H1 (cell line): ENCODE measurements at places on chromosomes 16 and 17.

DNA sequence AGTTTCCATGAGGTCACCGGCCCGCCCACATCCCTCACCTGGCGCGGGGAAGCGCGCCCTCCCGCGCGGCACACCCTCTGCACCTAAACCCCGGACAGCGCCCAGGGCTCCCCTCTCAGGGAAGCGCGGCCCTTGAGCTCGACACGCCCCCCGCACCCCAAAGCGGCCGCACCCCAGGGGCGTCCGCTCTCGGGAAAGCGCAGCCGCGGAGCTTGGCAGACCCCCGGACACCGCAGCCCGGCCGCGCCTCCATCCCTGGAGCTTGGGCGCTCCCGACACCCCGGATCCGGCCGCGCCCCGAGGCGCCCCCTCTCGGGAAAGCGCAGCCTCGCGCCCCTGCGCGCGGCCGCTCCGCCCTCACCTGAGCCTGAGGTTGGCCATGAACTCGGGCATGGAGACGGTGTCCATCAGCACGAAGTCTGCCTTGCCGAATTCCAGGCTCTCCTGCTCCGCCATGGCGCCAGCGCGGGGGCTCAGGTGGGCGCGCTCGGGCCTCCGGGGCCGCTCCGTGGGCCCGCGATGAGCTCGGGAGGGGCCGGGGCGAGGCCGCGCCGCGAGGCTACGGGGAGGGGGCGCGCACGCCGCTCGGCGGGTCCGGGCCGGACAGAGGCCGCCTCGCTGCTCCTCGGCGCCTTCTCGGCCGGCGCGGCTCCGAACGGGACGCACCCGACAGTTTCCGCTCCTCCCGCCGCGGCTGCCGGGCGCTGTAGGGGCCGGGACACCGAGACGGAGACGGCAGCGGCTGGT is at the start of gene MYO1D:
Gene MYO1D, minus strand, starts transcription at position 708 of the 747 bp plus-strand sequence. Its CDS starts 252 bp downstream, at position 456.
- H3K4me1 ChIP-seq = no peaks in the 10 kb centered on the region
- peak within 1 kb of the TSS; percentile 66 for H3K4me3 ChIP-seq
- peak within 1 kb of the TSS; percentile 90; the same call in 1 of the 2 replicates for H3K27ac ChIP-seq
- H3K36me3 ChIP-seq = no peaks in the 10 kb centered on the region
- H3K27me3 ChIP-seq = no peaks in the 10 kb centered on the region

- DNase-seq = no peak
- peaks cover 17% of the 10 kb centered on the region for H3K4me1 ChIP-seq
- H3K36me3 ChIP-seq = no peaks in the 10 kb centered on the region
- peak overlapping the region; percentile 10; the same call in 1 of the 2 replicates for H3K4me3 ChIP-seq
- no peaks in the 10 kb centered on the region for H3K27me3 ChIP-seq
- H3K27ac ChIP-seq = no peak overlapping the region
Measured at GRCh38 chr17:62824290-62825131, 16.4 kb upstream of the MARCHF10 start.

DNA sequence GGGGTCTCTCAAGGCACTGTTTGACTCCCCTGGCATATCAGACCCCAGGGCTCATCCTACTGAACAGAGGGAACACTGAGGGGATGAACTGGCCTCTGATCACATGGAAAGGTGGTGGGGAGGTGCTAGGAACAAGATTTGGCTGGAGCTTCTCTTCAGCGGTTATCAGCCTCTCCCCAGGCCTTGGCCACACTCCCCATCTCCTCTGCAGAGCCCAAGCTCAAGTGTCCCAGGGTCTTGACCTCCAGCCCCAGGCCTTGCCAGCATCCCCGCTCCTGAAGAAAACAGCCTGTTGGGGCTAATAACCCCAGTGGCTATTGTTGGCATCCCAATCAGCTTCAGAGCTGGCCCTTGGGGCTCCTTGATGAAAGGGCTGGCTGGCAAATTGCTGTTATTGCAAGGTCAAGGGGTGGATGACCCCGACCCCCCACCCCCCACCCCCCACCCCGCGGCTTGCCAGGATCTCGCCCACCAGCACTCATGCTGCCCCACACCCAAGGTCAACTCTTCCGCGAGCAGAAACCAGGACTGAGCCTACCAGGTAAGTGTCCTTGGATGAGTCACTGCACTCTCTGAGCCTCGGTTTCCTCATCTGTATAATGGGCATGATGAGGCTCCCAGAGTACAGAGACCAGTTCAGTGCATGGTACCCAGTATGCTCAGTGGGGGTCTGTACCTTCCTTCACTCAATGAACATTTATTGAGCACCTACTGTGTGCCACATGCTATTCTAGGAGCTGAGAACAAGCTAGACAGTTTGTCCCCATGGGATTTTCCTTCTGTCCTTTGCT is 18.8 kb upstream of the FAM83G start:
- H3K27me3 ChIP-seq = no peaks in the 10 kb centered on the region
- H3K4me3 ChIP-seq = no peak overlapping the region
- H3K4me1 ChIP-seq = peaks cover 3% of the 10 kb centered on the region; the same call in 1 of the 2 replicates

GRCh38 chr16:67137605-67138004 is 13.2 kb downstream of the B3GNT9 start:
- H3K27ac ChIP-seq = no peak overlapping the region
- H3K4me3 ChIP-seq = no peak overlapping the region
- DNase-seq = no peak
- H3K36me3 ChIP-seq = peaks cover 38% of the 10 kb centered on the region
- no peaks in the 10 kb centered on the region for H3K4me1 ChIP-seq

DNA sequence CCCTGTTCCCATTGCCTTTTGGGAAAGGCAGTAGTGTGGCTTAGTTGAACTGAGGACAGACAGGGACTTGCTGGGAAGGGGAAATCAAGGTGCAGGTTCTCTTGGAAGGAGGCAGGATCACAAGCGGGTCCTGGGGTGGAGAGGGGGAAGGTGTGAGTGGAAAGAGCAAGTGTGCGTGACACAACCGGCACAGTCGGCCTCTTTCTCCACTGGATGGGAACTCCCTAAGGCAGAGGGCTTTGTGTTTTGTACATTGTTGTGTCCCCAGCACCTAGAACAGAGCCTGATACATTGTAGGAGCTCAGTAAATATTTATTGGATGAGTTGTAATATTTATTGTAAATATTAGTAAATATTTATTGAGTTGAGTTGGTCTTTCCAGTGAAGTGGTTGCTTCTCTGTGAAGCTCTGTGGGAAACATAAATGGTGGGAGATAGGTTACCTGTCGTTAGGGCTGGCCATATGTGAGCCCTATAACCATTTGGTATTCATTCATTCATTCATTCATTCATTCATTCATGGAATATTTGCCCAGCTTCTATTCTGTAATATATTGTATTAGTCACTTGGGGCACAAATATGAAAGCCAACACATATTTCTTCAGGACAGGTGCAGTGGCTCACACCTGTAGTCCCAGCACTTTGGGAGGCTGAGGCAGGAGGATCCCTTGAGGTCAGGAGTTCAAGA is 34.0 kb downstream of the SMARCE1 start:
- DNase-seq = no peak
- H3K36me3 ChIP-seq = no peaks in the 10 kb centered on the region
- H3K4me1 ChIP-seq = no peaks in the 10 kb centered on the region

GRCh38 chr17:59810894-59811153 is 81.9 kb downstream of the TUBD1 start:
- H3K4me3 ChIP-seq = no peak overlapping the region
- H3K36me3 ChIP-seq = no peaks in the 10 kb centered on the region
- no peaks in the 10 kb centered on the region for H3K27me3 ChIP-seq
- DNase-seq = no peak
- H3K27ac ChIP-seq = no peak overlapping the region
- H3K4me1 ChIP-seq = no peaks in the 10 kb centered on the region

DNA sequence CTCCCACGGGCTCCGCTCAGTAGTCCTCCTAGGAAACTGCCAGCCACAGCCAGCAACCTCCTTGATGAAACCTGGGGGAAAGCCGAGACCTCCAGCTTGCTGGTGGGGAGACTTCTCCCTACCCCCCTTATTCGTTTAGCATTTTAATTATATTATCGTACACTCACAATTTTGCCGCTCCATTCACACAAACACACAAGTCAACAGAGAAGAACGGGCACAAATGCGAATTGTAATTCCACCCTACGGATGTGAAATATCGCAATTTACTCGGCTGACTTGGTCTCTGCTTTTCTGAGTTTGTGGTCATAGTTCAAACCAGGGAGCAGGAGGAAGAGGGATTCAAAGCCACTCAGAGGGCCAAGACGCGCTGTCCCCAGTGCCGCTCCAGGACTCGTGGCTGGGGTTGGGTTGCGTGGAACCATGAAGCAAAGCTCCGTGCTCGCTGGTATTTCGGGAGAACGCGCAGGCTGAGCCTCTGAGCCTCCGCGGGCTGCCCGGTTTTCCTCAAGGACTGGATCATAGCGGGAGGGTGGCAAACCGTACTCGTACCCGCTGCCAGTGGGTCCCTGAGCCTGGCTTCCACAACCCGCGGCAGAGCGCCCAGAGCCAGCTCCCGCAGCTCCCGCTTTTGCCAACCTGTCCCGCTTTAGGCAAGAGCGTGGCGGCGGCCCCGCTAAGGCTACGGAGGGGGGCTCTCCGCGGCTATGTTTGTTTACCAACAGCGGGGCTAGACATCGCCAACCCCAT is 2.0 kb downstream of the LHX1 start:
- H3K27ac ChIP-seq = no peak overlapping the region
- H3K4me1 ChIP-seq = peaks cover 62% of the 10 kb centered on the region
- DNase-seq = no peak
- peaks cover 87% of the 10 kb centered on the region for H3K27me3 ChIP-seq

DNA sequence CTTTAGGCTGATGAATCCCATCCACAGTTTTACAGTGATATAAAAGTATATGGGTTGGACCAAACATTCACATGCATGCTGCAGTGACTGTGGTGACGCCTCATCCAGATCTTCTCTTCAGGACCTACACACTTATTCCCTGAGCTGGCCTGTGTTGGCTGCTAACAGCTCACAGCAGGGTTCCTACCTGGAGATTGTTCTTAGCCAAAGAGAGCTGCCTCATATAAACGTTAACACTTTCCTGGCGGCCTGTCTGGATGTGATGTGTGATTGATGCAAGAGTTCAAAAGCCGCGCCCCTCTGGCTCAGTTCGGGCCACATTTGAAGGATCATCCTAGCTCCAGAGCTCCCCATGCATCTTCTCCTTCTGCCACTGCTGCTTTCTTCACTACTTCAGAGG is 93.0 kb upstream of the NETO2 start:
- no peaks in the 10 kb centered on the region for H3K27me3 ChIP-seq
- DNase-seq = no peak
- H3K4me3 ChIP-seq = no peak overlapping the region
- H3K27ac ChIP-seq = no peak overlapping the region
- peaks cover 2% of the 10 kb centered on the region; the same call in 1 of the 2 replicates for H3K4me1 ChIP-seq

DNA sequence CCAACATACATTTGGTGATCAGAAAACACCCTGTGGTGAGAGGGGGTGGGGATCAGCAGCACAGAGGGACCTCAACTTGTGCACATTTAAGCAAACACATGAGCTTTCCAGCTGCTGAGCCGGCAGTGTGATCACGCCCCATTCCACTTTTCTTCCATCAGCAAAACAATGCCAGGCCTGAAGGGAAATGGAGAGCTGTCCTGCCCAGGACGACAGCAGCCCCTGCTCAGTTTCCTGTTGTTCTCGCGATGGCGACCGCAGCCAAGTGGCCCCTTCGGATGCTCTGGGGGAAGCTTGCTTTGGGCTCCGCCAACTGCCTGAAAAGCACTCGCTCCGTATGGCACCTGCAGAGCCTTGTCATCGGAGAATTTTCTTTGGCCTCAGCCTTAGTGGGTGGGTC is 272.3 kb downstream of the FOXL1 start:
- H3K4me3 ChIP-seq = no peak overlapping the region
- no peaks in the 10 kb centered on the region for H3K36me3 ChIP-seq
- no peak for DNase-seq
- H3K27me3 ChIP-seq = no peaks in the 10 kb centered on the region
- H3K4me1 ChIP-seq = no peaks in the 10 kb centered on the region
- no peak overlapping the region for H3K27ac ChIP-seq

DNA sequence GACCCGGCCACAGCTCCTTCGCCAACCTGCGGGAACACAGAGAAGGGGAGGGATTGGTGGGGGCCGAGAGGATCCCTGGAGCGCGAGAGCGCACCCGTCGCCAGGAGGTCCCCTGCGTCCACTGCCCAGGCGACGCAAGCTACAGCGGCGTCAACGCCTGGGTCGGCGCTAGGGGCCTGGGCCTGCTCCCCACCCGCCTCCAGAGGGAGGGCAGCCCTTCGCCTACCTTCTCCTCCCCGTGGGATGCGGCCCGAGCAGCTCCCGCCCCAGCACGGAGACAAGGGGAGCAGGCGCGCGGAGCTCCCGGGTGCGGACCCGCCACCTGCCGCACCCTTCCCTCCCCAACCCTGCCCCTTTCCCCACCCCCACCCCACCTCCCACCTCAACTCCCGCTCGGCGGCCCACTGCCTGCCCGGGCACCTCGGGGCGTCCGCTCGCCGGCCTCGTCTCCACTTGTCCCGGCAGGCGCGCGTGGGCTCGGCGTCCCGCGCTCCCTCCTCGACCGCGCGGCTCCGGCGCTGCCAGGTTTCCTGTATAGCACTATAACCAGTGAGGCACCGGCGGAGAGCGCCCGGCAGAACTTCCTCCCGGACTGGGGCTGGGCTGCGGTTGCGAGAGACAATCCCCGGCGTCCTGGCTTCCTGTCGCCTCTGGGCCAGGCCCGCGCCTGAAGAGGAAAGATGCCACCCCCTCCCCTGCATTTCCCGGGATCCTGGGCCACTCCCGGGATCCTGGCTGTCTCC is 119.1 kb upstream of the SMURF2 start:
- peaks cover 14% of the 10 kb centered on the region for H3K4me1 ChIP-seq
- H3K27me3 ChIP-seq = peaks cover 59% of the 10 kb centered on the region
- H3K4me3 ChIP-seq = peak overlapping the region; percentile 68
- no peaks in the 10 kb centered on the region for H3K36me3 ChIP-seq
- no peak overlapping the region for H3K27ac ChIP-seq

DNA sequence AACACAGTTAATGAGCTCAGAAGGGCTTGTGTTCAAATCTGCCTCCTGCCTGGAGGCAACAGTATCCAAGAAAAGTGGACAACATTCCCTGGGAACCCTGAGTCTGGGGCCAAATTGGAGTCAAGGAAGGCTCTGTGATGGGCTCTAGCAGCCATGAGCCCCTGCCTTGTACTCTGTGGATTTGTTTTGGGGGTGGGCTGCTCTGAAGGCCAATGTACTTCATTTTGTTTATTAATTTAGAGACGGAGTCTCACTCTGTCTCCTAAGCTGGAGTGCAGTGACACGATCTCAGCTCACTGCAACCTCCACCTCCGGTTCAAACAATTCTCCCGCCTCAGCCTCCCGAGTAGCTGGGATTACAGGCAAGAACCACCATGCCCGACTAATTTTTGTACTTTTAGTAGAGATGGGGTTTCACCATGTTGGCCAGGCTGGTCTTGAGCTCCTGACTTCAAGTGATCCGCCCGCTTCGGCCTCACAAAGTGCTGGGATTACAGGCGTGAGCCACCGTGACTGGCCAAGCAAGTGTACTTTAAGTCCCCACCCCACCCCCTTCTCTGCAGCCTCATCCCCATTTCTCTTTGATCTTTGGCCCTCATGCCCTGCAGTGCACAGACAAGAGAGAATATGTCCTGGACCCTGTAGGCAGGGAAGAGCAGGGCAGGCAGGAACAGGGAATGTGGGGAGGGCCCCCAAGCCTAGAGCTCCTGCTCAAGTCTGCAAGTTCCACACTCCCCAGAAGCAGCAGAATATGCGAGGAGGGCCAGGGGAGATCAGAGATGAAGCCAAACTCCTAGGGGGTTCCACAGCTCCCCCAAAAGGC is 2.7 kb upstream of the GIP start:
- H3K36me3 ChIP-seq = no peaks in the 10 kb centered on the region
- H3K27me3 ChIP-seq = no peaks in the 10 kb centered on the region

GRCh38 chr16:89410794-89411309 is 79.5 kb downstream of the ANKRD11 start:
- peaks cover 20% of the 10 kb centered on the region for H3K4me1 ChIP-seq
- no peak for DNase-seq
- H3K27me3 ChIP-seq = no peaks in the 10 kb centered on the region
- H3K27ac ChIP-seq = no peak overlapping the region
- no peaks in the 10 kb centered on the region for H3K36me3 ChIP-seq
- H3K4me3 ChIP-seq = no peak overlapping the region

GRCh38 chr17:18156171-18156975 is 27.3 kb upstream of the ALKBH5 start:
- no peak for DNase-seq
- H3K36me3 ChIP-seq = no peaks in the 10 kb centered on the region
- H3K27me3 ChIP-seq = no peaks in the 10 kb centered on the region; the same call in 1 of the 2 replicates
- H3K4me1 ChIP-seq = peaks cover 19% of the 10 kb centered on the region
- H3K4me3 ChIP-seq = no peak overlapping the region
